ENCODE measurements at places on chromosomes 5 and 9. TPM values are rescaled to one million over a fixed set of nuclear protein-coding genes. Genes with fewer than 3 reads are reported as not detected.

Gene PCDHGA4
- 0.98 TPM for polyA plus RNA-seq

Gene RNF130
- 37.6 TPM for polyA plus RNA-seq

Gene C9
- not detected for polyA plus RNA-seq

Gene NIM1K
- polyA plus RNA-seq = 0.34 TPM

Gene PTGDS
- polyA plus RNA-seq = 74.9 TPM

Gene ADRB2
- polyA plus RNA-seq = 12.0 TPM

Gene PCDHA9
- not detected for polyA plus RNA-seq
